T-helper 2 cell (primary cell): ENCODE measurements at places on chromosomes 12 and 14.

GRCh38 chr12:19908830-19909229, 459.5 kb upstream of the PDE3A start:
- DNase-seq, result no peak

GRCh38 chr14:101838476-101838875, 77.0 kb downstream of the PPP2R5C start:
- no peak for DNase-seq

DNA sequence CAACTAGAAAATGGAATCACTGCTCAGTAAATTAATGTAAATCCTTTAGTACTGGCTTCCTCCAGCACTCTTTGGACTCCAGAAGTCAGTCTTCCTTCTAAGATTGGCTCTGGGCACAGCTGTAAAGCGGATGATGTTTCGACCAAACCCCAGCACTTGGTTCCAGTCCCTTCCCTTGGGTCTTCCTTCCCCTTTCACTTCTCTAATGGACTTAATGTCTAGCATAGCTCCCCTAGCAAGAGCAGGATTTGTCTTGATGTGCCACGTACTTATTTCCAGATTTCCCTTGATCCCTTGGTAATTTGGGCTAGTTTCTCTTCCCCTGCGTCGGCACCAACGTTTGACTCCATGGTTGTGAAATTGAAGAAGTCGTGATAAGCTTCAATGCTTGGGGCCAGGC, 28.3 kb downstream of the C12orf75 start:
- no peak for DNase-seq

DNA sequence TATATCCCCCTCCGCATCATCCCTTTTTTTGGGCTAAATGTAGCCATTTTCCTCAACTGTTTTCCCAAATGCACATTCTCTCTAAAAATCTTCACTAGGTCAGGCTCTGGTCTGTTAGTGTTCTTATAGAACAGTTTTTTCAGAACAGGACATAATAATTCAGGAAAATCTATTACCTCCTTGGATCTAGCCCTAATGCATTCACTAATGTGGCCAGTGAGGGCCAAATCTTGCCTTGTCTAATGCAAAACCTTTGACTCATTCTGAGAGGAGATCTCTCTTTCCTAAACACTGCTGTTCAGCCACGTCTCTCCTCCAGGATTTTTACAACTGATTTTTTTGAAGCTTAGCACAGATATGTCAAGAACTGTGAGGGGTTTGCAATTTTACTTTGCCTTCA, 15.5 kb downstream of the C14orf132 start:
- no peak for DNase-seq

GRCh38 chr14:95111507-95112164, 45.7 kb downstream of the DICER1 start:
- no peak for DNase-seq

DNA sequence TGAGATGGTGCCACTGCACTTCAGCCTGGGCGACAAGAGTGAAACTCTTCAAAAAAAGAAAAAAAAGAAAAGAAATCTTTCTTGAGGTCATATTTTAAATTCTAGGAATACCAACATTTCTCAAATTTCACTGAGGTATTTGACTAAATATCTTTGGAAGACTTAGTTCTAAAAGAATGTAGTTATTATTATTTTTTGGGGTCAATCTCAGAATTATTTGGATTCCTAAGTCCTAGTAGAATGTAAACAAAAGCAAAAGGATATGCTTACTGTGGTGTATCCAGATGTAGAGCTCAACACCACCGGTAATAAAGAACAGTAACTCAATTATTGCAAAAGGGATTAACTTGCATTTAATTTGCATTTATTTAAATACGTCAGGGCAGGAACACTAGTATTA, 25.0 kb downstream of the PRICKLE1 start:
- no peak for DNase-seq

- peak; percentile 64 for DNase-seq
Measured at GRCh38 chr14:105093431-105094192, 28.4 kb upstream of the GPR132 start.
